Suppressor macrophage treated with lipopolysaccharide for 4 hours (primary cell): ENCODE measurements at places on chromosomes 7 and 10.

GRCh38 chr7:27202862-27203134, 2.9 kb upstream of the HOXA13 start:
- no peak for DNase-seq

DNA sequence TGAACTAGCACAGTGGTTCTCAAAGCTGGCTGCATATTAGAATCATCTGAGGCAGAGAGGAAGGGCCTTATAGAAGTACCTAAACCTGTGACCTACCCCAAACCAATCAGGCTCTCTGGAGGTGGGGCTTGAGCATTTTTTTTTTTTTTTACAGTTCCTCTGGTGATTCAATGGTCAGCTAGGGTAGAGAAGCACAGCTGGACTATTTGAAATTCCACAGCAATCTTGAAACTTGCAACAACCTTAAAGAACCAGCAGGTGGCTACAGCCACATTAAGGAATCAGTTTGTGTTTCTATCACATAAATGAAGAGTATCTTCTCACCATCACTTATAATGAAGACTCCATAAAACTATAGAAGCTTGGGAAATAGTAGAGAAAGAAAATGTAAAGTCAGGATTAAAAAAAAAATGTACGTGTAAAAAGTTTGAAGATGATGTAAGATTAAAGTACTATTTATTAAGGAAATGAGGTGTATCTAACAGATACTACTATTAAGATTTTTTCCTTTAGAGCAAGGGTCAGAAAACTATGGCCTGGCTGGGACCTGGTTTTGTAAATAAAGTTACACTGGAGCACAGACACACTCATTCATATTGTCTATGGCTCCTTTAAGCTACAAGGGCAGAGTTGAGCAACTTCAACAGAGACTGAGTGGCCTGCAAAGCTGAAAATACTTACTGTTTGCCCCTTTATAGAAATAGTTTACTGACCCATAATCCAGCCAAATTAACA, 3.8 kb downstream of the RTKN2 start:
- DNase-seq: peak; percentile 65

DNA sequence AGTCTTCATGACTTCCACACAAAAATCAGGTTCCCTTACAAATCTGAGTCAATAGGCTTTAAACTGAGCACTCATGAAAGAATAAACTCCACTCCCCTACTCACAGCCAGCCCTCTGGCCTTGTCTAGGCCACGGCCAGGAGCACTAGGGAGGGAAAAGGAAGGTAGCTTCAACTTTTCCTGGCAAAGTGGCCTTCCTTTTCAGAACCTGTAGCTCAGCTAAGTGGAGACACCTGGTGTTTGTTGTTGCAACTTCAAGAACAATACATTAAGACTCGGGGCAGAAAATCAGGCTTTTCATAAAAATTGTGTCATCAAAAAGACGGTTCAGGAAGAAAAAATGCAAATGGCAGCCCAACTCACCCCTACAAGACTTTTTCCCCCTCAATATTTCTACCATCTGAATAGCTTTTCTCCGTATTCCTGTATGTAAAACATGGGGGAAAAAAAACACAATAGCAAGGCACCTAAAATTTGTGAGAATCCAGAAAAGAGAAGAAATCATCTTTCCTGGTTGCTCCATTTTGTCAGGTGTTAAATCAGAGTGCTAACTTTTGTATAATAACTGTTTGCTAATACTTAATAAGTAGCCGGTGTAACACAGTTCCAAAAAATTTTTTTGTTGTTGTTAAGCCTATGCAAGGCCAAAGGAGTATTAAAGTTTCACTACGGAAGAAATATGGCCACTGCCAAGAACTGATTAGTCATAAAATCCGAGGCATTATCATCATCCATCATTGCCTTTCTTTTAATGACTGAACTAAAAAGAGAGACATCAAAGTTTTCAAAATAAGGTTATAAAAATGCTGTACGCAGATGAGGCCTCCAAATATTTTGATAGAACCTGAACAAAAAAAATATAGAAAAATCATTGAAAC, 66.2 kb upstream of the ARID5B start:
- peak; percentile 37 for DNase-seq

DNA sequence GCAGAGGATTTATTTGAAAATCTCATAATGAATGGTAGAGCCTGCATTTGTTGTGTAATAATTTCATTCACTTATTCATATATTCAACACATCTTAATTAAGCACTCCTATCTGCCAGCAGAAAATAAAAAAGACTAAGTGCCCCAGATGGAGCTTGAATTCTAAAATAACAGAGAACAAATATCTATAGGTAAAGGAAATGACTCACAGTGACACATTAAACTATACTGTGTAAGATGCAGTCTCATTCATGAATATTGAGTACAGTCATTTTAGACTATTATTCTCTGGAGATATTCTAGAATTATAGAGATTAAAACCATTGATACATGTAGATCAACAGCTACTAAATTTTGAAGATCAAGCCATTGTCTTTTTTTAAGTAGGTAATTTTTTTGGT, 72.1 kb downstream of the PTPRZ1 start:
- DNase-seq: no peak

GRCh38 chr10:49263591-49263990, 35.4 kb upstream of the C10orf71 start:
- no peak for DNase-seq
